ENCODE measurements at places on chromosomes 11 and 22.

- no peak for DNase-seq
Measured at GRCh38 chr11:58395581-58395980, 11.1 kb downstream of the OR5B3 start.

GRCh38 chr11:87878373-87878825 is 296.8 kb downstream of the RAB38 start:
- DNase-seq: peak; percentile 1

DNA sequence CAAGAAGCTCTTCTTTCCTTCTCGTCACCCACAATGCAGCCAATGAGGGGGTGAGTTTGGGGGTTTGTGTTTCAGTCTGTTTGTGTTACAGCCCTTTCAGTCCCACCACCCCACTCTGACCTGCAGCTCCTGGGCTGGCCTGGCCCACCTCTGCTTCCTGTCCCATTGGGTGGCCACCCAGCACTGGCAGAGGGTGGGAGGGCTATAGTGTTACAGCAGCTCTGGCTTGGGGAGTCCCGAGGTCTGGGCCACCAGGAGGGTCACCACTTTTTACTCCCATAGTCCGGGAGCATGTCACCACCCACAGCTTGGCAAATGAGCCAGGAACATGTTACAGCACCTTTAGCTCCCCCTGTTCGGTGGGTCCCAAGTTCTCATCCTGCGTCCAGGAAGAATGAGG is 1.7 kb upstream of the OR10S1 start:
- DNase-seq: no peak

DNA sequence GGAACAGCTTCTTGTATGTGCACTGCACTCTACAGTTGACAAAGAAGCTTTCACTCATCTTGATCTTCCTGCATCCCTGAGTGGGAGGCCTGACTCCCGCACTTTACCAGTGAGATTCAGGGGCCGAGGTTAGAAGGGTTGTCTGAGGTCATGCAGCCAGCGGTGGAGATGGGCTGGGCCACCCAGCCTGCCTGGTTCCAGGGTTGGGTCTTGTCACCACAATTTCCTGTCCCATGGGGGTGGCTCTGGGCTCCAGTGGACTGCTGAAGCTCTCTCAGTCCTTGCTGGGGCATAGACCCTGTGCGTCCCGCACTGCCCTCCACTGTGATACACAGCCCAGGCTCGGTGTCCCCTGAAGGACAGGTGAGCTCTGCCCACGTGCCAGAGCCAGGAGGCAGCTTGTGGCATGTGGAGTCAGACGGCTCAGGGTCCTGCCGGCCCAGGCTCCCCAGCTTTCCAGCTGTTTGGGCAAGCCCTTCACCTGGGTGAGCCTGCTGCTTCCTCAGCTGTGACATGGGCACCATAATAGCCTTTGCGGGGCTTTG is 6.9 kb upstream of the MYO7A start:
- no peak for DNase-seq

- no peak for DNase-seq
Measured at GRCh38 chr22:29838599-29838956, 504 bp upstream of the ASCC2 start.

DNA sequence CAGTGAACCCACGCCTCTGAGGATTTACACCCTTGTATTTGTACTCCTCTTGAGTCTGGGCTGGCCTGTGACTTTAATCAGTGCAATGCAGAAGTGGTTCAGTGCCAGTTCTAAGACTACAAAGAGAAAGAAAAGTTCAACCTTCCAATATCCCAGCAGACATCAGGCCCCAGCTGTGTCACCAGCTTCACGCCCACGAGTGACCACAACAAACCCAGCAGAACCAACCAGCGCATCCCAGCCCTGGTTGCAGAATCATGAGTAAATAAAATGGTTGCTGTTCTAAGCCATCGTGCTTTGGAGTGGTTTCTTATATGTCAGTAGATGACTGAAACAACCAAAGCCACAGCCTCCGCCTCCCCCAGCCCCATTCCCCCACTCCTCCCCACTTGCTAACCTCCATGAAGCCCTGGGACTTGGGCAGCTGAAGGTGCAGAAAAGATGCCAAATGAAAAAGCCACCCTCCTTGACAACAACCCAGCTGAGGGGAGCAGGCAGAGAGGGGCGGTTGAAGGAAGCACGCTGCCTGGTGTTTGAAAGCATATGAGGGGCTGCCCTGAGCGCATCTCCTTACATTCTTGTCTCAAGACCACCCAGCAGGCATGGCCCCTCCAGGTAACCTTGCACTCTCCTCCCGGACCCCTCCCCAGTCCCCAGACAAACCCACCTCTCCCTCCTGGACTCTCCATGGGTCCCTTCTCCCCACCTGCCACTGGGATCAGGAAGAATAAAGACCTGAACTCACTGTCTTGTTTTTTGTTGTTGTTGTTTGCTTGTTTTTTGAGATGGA is 20.9 kb downstream of the TSKU start:
- DNase-seq: no peak

- DNase-seq: no peak
Measured at GRCh38 chr11:128614026-128614425, 26.7 kb upstream of the ETS1 start.

DNA sequence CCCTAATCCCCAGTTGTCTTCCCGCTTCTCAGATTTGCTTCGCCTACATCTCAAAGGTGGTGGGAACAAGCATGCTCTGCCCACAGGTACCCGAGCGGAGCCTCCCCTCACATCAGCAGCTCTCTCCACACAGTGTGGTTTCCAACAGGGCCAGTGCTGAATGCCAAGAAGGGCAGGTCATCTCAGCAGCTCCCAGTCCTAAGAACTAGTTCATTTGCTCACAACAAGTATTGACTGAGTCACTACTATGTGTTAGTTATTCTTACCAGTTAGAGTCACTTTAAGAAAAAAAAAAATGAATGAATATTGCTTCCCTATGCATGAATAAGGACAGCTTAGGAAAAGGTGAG is 66.2 kb downstream of the THAP12 start:
- no peak for DNase-seq

- no peak for DNase-seq
Measured at GRCh38 chr11:106459135-106459534, 381.7 kb downstream of the AASDHPPT start.

DNA sequence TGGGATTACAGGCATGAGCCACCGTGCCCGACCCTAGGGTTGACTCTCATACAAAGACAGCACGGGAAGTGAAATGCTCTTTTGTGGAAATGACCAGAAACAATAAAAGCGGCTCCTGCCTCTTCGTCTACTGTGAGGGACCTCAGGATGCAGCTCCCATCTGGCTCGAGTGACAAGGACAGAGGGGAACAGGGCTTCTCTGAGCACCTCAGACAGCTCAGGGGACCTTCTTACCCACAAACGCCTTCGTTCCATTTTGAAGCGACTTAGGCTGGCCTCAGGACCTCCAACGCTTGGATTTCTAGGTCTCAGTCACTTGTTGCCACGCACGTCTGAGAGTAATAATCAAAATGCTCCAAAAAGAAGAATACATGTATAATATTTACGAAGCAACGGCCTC is 2.5 kb downstream of the PRAME start:
- DNase-seq: no peak

DNA sequence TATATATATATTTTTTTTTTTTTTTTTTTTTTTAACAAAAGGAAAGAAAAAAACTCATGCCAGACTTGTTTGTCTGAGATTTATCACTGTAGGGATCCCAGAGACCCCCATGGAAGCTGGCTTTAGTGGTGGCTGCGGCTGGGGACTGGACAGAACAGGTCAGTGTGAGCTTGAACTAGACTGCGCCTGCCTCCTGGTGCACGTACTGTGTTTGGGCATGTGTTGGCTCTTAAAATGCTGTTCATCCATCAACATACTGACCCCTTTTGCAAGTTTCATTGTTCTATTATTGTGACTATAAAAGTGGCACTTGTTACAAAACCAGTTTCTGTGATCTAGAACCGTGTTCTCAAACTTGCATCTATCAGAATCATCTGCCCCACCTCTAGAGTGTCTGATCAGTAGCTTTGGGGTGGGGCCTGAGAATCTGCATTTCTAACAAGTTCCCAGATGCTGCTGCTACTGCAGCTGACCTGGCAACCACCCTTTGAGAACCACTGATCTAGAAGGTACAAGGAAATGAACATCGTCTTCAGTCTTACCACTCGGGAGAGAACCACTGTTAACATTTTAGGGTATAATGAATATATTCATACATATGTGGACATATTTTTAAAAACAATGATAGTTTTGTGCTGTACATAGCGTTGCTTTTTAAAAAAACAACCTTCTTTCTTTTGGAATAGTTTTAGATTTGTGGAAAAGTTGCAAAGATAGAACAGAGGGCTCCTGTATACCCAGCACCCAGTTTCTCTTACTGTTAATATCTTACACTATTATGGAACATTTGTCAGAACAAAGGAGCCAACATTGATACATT is 54.0 kb downstream of the ZNRF3 start:
- DNase-seq: no peak

DNA sequence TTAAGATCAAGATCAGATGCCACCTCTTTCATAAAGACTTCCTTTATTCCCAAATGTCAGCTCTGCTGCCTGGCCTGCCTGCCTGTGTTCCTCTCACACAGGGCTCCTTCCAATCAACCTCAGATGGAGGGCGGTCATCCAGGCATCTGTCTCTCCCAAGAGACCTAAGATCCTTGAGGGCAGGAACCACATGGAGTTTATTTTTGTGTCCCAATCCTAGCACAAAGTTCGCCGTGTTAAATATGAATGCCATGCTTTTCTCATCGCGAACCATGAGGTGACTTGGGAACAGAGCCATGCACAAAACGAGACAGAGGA is 72.7 kb upstream of the ARFGAP3 start:
- DNase-seq: no peak

GRCh38 chr11:132643239-132643638 is 889.1 kb downstream of the OPCML start:
- DNase-seq: no peak

- no peak for DNase-seq
Measured at GRCh38 chr11:86248609-86249008, 4.1 kb downstream of the EED start.

GRCh38 chr11:70713988-70714665 is 315.8 kb downstream of the CTTN start:
- no peak for DNase-seq

DNA sequence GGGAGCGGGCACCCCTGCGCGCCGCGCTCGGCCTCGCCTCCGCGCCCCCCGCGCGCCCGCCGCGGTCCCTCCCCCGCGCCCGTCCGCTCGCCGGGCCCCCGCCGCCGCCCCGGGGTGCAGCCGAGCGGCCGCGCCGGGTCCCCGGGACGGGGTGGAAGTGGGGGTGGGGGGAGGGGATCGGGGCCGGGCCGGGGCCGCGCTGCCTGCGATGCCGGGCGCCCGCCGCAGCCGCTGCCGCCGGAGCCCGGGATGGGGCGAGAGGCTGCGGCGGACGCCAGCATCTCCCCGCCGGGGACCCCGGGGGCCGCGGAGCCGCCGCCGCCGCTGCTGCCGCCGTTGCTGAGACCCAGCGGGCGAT is 365 bp downstream of the MGAT3 start:
- DNase-seq: no peak

- DNase-seq: no peak
Measured at GRCh38 chr11:79046366-79046765, 394.5 kb downstream of the TENM4 start.

DNA sequence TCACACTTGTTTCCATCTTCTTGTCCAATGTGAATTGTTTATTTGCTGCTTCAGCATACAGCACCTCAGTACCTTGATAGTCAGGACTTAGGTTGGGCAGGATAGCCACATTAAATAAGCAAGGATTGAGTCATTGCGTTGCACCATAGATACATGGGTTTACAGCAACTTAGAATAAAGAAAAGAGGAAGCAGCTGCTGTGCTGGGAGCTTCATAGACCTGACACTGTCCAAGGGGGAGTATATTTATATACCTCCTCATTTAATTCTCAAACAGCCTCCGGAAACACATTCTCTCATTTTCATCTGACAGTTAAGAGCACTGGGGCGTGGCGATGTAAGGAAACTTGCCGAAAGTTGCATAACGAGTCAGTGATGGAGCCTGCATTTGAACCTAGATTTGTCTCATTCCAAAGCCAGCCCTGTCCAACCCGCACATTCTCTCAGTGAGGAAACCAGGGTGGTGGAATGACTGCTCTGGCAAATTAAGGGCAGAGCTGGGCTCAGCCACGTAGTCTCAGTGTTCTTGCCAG is 42.2 kb downstream of the UBASH3B start:
- no peak for DNase-seq

DNA sequence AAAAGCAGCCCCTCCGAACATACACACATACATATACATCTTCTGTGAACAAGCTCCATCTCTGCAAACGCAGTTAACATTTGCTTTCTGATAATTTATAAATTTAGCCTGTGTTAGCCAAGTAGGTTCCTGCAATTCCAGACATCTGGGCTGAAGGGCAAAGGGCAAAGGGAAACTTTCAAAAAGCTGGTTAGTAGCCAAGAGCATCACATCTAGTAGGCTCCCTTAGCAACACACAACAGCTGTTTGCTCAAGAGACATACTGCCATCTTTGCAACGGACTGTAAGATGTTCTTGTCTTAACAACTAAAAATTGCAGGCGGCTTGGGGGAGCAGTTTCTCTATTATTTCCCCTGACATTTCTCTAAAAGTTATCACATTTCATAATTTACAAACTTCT is 134.9 kb downstream of the RBFOX2 start:
- no peak for DNase-seq

GRCh38 chr11:118841469-118842242 is 42.0 kb upstream of the CXCR5 start:
- no peak for DNase-seq

GRCh38 chr11:118341815-118342489 is 553 bp downstream of the CD3D start:
- DNase-seq: no peak

GRCh38 chr11:91230647-91231046 is 994.0 kb upstream of the FAT3 start:
- no peak for DNase-seq

DNA sequence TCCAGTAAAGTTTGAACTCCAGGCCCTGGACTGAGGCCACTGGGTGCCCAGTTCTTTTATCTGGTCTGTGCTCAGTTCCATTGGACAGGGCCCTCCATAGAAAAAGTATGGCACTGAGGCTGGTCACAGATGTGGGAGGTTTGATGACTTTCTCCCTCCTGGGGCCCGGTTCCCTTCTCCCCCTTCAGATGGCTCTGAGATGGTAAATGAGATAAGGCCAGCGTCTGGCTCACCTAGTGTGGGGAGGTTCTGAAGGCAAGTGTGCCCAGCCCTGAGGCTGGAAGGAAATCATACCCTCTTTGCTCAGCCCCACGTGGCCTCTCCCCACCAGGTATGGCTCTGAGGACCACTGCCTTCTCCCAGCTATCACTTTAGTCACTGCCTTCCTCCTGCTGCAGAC is 1.5 kb upstream of the CLDN5 start:
- peak; percentile 30 for DNase-seq

DNA sequence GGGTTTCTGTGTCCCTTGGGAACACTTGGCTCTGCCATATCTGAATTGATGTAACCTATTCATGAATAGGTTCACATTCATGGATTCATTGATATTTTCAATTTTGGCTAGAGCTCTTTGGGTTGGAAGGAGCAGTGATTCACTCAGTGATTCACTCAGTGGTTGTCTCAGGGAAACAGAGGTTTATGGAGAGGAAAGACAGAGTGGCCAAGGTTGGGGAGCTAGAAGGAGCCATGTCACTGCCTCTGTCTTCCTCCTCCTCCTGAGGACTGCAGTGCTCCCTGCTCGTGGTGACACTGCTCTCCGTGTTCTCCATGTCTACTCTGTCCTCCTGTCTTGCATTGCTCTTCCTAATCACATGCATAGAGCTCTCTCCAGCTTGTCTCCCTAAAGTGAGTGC is 17.4 kb downstream of the CEP164 start:
- DNase-seq: no peak

Data from SJSA1 (cell line).